Stimulated activated CD4-positive, alpha-beta T cell treated with anti-CD3 and anti-CD28 coated beads, Interleukin-15, amount 100 ng/mL, for 1 hour (primary cell): ENCODE measurements at places on chromosomes 3 and 15.

DNA sequence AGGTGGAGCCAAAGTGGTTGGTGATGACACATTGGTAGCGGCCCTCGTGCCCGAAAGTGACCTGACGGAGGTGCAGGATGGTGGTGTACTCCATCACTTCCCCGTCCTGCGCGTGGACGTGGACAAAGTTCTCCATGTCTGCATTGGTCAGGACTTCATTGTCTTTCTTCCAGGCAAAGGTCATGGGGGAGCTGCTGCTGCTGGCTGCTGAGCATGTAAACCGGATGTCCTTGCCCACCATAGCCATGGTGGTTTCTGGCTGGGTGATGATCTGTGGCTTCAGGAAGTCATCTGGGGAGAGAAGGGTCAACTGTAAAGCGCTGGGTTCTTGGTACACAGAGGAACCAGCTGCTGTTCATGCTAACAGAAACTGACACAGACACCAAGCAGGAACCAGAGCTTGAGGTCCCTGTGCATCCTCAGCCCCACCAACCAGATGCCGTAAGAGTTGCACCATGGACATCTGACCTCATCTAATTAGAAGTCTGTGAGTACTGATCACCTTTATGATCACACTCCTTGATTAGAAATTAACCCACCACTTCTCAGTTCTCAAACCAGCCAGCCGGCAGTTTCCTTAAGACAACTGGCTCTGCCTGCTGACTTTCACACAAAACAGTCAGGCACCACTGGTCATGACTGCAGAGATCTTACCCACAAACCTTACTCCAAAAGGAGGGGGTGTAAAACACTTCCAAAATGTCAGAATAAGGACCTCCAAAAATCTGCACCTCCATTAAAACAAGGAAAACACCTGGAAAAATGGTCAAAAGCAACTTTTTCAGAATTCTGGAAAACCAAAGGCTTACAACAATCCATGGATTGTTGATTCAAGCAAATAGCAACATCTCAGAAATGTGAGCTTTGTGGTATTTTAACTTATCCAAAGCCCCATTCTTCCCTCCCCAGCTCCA, 114.6 kb downstream of the LRIG1 start:
- no peak for DNase-seq

- no peak for DNase-seq
Observed at GRCh38 chr15:101121511-101122090, 130.2 kb downstream of the CHSY1 start.

DNA sequence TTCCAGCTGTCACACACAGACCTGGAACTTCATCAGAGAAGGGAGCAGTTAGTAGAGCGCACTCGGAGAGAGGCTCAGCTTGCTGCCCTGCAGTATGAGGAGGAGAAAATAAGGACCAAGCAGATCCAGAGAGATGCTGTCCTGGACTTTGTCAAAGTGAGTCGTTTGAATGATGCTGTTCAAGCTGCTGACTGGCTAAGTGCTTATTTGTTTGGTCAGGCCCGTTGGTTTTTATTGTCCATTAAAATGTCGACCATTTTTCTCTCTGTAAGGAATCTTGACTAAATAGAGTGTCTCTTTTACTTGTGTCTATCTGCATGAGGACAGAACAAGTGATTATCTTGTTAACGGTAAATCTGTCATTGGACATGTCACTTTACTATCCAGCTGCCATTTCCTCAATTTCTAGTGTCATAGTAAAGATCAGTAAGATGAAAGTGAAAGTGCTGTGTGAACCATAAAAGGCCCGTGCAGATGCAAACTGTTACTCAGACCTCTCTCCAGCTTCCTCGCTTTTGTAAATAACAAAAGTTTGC, 56.9 kb downstream of the LRCH3 start:
- DNase-seq: no peak

DNA sequence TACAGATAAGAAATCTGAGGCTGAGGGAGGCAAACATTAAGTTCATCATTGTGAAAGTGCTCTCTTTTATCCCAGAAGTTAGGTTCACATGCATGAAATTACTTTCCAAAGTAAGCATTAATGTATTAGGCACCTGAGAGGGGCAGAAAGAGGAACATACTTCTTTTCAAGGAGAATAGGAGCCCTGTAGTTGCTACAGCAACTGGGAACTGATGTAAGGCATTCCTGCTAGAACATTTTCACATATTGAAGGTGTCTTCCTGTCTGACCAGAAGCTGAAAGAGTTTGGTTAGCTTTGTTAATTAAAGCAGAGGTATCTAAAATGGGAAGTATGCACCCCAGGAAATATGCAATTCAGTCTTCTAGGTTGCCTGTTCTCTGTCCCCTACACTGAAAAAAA, 65.5 kb upstream of the ZBTB20 start:
- DNase-seq: no peak

DNA sequence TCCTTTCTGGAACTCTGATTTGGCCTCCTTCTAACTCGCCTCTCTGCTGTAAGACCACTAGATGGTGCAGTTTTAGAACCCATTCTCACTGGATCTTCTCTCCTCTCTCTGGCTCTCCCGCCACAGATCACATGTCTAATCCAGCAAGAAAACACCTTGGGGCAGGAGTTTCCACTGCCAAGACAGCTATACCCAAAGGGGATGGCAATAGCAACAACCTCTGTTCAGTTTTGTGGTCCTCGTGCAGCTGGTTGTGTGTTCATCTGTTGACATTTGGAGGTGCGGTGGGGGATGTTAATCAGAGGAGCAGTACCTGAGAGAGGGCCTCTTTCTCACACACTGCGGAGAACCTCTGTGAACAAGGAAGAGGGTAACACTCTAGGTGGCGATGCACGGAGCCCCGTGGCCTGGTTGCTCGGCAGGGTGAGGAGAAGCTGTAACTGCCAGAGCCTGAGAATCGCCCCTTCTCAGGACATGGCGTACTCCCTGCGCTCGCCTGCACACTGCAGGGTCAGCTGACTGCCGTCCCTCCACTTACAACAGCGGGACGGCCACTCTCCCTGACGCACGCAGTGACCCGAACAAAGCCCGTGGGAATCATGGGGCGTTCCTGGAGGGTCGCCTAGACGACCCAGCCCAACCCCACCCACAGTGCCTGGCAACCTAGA, at the start of gene TEX55:
Gene TEX55, plus strand, starts transcription at position 666 of the 668 bp plus-strand sequence. CDS start 25 bp downstream, outside the sequence.
- DNase-seq: no peak

- DNase-seq: no peak
Observed at GRCh38 chr3:123696808-123697207, 112.0 kb upstream of the HACD2 start.

DNA sequence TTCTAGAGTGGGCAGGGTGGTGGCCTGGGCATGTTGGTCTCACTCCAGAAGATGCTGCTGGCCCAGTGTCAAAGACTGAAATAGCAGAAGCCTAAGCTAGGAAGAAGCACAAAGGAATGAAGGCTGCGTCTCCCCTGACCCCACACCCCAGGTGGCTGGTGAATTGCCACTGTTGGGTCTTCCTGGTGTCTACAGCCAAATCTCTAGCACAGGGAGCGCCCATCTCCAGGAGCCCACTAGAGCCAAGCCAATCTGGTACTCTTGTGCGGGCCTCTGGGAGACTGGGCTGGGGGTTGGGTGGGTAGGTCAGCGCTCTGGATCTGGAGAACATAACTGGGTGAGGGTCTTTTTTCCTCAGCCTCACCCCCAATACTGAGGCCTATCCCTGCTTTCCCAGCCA, 894 bp downstream of the TUSC2 start:
- no peak for DNase-seq

DNA sequence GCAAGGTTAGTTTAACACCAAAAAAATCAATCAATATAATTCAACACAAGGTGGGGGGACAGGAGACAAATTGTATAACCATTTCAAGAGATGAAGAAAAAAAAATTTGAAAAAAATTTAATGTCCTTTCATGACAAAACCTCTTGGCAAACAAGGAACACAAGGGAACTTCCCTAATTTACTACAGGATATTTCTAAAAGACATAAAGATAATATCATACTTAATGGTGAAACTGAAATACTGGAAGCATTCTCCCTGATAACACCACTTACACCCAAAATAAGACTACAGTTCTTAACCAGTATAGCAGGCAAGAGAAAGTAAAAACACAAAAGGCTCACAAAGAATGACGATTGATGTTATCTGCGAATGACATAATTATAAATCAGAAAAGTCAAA, 44.7 kb downstream of the IFT57 start:
- DNase-seq: no peak

GRCh38 chr3:150749255-150749654, 13.7 kb downstream of the SIAH2 start:
- no peak for DNase-seq

DNA sequence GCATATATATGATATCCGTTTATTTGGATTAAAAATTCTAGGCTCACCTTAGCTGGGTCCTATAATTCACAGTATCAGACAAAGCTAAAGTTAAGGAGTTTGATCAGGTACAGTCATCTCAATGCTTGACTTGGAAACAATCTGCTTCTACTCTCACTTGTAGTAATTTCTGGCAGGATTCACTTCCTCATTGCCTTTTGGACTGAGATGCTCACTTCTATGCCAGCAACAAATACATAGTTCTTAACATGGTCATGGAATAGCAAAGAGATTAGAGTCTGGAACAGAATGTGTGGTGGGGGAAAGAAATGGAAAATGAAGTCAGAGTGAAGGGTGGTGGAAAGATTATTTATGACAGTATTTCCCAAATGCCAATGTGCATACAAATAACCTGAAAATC, 693.6 kb downstream of the CADM2 start:
- DNase-seq: no peak

DNA sequence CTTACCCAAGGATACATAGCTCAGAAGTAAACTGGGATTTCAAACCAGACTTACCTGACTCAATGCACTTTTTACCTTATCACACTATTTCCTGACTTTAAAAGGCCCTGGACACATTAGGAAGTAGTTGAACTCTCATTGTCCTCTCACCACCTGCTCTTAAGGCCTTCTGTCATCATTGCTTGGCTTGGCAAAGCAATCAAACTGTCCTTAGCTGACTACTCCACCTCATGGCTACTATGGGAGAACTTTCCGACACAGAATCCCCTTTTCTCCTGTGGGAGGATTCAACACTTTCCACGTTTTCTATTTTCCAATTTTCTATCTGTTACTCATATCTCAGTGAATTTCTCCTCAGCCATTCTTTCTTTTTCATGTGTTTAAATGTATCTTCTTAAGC, 55.4 kb downstream of the ZNF148 start:
- no peak for DNase-seq

GRCh38 chr3:87207460-87207859, 19.6 kb upstream of the CHMP2B start:
- DNase-seq: no peak

DNA sequence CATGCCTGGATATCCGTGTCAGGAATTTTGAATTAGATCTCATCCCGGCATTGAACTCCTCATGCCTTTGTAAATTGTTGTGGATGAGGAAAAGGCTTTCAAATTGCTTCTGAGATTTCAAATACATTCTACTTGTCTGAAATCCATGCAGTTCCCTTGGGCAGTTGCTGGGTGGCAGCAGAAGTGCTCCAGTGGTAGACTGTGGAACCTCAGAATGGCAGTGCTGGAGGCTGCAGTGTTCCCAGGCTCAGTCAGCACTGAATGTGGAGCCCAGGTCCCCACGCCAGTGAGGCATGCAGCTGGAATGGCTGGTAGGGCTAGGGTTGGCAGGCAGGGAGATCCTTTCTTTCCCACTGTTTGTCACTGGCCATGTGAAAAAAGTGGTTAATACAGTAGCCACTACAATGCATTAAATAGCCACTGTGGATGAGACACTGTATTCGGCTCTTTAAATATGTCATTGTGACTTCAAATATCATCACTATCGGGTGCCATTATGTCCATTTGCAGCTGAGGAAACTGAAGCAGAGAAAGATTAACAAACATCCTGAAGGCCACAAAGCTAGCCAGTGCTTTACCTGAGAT, 98.6 kb downstream of the TPRG1 start:
- DNase-seq: no peak

DNA sequence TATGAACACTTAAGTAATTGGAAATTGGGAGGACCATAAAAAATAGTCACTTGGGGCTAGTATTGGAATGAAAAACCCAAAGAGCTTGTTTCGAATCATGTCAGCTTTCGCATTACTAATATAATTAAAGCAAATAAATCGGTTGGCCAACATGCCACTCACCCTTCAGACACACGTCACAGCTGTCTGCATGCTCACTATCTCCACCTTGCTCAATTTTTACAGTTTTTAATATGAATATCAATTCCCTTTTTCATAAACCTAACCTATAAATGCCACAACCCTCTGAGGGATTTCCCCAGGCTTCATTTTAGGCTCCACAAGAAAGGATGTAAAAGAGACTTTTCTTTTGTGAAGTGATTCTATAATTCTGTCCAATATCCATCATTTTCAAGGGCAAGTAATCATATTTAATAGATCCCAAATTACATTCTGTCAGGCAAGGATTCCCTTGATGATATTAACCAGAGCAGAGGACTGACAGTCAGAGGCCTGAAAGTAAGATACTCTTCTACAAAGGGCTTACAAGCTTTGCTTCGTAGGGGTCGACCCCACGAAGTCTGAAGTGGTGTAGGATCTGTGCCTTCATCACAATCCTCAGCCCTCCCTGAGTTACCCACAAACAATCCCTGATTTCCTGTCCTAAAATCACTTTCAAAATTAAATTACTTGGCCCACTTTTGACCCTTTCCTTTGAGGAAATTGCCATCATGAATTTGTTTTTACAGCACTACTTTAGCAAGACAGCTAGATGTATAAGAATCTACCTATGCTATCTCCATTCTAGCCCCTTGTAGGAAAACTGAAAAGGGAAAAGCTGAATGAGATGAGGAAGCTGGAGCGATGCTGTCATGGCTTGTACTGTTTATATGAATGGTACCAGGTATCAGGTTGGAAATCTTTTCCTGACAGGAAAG, 44.5 kb downstream of the NANOGP8 start:
- no peak for DNase-seq

DNA sequence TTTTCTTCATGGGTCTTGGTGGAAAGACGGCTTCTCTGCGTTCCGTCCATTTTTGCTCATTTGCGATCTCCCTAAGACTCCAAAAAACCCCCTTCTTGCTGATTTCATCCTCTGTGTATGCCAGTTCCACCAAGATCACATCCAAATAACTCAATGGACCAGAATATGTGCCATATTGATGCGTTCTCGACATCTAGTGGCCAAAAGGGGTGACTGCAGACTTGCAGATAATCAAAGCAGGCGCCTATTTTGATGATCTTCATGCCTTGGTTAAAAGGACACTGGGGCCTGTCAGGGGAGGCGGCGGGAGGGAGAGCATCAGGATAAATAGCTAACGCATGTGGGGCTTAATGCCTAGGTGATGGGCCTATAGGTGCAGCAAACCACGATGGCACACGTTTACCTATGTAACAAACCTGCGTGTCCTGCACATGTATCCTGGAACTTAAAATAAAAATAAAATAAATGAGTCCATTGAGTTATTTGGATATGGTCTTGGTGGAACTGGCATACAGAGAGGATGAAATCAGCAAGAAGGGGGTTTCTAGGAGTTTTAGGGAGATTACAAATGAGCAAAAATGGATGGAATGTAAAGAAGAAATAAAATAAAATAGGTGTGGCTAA, 104.2 kb upstream of the RAD18 start:
- DNase-seq: no peak

DNA sequence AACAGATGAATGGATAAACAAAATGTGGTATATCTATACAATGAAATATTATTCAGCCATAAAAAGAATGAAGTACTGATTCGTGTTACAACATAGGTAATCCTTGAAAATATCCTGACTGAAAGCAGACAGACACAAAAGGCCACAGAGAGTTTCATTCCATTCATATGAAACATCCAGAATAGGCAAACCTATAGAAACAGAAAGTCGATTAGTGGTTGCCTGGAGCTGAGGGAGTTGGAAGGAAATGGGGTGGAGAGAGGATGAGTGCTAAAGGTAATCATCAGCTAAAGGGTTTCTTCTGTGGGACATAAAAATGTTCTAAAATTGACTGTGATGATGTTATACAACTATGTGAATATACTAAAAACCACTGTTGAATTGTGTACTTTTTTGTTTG, 22.9 kb downstream of the FOXP1 start:
- DNase-seq: no peak
